Urinary bladder (tissue), 4 donors: ENCODE measurements at places on chromosomes 6 and 20. TPM values are rescaled to one million over a fixed set of nuclear protein-coding genes. Genes with fewer than 3 reads are reported as not detected.
A peak's percentile ranks its signal among the peaks of the same experiment; 100 is the strongest.

- DNase-seq = no peak
Measured at GRCh38 chr6:114955363-114955762, 612.5 kb upstream of the HS3ST5 start.

DNA sequence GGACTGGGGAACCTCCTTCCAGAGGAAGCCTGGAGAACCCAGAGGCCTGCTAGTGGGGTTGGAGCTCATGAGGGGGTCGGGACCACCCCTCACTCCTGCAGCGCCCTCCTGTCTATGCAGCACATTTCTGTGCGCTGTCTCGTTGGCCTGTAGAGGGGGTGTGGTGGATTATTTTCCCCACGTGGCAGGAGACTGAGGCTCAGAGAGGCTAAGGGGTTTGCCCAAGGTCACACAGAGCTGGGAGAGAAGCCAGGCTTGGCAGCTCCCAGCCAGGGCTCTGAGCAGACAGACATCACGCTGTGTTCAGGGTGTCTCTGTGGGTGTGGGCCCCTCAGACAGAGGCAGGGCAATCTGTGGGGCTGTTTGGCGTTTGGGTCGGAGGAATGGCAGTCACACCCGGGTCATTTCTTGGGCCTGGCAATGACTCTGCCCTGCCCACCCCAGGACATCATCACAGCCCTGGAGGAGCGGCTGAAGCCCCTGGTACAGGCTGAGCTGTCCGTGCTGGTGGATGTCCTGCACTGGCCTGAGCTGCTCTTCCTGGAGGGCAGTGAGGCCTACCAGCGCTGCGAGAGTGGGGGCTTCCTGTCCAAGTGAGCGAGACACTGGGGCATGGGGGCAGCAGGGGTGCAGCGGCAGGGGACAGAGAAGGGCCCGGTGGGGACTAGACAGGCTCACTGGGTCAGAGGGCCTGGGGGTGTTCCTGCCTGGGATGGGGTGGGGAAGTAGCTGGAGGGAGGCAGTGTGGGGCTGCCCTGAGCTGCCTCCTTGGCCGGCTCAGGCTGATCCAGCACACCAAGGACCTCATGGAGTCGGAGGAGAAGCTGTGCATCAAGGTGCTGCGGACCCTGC is 27.7 kb downstream of the UQCC2 start:
- no peak for DNase-seq

DNA sequence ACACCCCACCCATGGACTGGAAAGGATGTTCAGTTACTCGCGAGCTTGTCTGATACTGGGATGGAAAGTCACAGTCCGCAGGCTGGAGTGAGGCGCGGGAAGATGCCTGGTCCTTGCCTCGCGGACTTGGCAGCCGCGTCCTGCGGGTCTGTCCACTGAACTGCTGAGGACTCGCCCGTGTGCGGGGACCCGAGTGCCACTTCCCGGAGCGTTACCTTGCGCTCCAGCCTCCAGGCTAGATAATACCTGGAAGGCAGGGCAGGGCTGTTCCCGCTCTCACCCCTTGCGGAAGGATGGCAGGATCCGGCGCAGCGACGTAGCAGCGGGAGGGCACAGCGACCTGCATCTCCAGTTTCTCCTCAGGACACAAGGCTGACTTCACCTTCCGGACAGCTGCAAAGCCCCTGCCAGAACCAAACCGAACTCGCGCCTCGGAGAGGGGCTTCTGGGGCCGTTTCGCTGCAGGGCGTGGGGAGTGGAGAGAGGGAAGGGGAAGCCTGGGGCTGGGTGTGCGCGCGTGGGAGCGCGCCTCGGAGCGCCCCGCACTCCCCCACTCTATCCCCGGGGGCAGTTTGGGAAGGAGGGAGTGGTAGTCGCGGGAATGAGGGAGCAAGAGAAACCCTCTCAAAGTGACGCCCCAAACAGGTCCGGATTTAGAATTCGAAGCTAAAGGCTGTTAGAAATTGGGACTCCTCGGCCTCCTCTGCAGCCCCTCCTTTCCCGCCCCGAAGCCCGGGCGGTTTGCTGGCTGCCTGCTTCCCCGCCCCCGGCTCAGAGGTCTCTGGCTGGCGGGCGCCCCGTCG is at the start of gene KCNQ5:
TSS of gene KCNQ5 (plus strand) at position 774 of the 803 bp plus-strand sequence.
- DNase-seq = no peak

DNA sequence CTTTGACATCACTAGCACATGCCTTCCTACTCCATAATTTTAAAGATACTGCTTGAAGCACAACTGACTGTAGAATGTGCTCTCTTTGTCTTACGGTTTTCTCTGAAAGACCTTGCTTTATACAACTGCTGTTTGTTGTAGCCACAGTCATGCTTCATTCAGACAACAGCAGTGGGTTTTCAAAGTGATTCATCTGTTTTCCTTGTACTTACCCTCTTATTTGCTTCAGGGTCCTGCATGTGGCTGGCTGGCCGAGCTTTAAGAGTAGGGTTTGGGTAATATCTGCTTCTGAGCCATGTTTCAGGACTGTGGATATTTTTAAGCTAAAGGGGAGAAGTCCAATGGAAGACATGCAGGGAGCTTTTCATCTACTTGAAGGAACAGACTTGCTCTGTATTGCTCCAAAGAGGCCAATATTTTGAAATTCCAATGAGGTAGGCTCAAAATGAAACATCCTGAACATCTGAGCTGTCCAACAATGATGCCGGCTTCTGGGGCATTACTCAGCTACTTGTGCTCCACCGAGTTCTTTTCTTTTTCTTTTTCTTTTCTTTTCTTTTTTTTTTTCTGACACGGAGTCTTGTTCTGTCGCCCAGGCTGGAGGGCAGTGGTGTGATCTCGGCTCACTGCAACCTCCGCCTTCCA is 160.2 kb upstream of the SGK1 start:
- no peak for DNase-seq

DNA sequence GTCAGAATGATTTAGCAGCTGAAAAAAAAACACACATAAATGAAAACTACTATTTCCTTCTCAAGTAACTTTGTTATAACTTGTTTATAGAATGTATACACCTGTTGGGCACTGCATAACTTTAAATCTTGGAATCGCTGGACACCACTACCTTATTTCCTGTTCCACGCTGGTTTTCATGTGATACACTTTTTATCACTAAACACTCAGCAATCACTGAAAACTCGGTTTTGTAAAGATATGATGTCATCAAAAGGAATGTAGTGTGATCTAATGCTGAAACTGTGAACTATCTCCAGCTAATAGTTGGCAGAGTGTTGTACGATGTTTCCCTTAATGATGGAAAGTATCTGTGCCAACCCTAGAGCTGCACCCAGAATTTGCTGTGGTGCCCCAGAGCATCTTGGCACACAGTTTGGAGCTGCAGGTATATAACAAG is 127.9 kb downstream of the BACH2 start:
- peak; percentile 50 for DNase-seq

DNA sequence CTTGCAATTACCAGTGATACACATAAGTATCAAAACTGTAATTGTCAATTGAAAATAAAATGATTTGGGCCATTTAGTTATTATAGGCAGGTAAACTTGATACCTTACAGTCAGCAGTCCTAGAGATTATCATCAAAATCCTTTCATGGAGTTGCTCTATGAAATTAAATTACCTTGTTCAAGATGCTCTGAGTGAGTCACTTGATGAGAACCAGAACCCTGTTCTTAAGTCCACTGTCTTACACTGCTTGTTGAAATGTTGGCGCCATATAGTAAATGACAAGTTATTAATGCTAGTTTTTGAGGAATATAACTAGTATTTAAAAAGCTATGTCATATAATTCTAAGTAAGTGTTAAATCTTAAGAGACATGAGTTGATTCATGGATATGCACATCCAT is 37.2 kb upstream of the BAG2 start:
- DNase-seq = no peak

DNA sequence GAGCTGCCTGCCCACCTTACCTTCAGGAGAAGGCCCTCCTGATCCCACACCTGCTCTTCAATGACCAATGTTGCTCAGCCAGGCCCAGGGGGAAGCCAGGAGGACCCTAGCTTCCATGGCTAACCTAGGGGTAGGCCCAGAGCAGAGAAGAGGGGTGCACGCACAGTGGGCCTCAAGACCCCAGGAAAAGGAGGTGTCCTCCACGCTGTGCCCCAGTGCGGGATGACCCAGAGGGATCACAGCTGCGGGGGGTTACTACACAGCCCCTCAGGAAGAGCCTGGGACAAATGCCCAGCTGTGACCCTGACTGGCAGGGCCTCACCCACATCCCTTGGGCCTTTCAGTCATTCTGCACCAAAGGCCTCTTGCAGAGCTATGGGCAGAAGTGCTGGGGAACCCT is 31.6 kb upstream of the APMAP start:
- DNase-seq = no peak

DNA sequence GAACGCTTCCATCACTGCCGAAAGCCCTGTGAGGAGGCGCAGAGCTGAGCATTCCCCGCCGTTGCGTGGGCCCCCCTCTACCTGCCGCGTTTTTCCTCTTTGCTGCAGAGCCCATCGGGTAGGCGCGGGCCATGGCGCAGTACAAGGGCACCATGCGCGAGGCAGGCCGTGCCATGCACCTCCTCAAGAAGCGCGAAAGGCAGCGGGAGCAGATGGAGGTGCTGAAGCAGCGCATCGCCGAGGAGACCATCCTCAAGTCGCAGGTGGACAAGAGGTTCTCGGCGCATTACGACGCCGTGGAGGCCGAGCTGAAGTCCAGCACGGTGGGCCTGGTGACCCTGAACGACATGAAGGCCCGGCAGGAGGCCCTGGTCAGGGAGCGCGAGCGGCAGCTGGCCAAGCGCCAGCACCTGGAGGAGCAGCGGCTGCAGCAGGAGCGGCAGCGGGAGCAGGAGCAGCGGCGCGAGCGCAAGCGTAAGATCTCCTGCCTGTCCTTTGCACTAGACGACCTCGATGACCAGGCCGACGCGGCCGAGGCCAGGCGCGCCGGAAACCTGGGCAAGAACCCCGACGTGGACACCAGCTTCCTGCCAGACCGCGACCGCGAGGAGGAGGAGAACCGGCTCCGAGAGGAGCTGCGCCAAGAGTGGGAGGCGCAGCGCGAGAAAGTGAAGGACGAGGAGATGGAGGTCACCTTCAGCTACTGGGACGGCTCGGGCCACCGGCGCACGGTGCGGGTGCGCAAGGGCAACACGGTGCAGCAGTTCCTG is 693 bp downstream of the FAM50B start:
- no peak for DNase-seq

DNA sequence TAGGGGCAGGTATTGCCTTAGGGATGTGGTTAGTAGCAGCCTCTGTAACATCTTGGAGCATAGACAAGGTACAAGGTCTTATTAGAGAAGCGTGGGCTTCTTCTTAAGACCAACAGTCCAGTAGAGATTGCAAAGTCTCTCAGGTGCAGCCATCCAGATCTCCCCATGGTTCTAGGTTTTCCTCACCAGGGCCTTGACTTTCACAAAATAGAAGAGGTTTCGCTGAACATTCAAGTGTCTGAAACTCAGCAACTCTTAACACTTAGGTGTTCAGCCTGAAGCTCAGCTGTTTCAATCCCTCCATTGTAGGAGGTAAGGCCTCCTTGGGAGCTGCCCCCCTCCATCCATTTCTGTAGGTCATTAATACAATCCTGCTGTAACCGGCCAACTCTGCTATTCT is 44.4 kb downstream of the GOPC start:
- no peak for DNase-seq

- DNase-seq = no peak
Measured at GRCh38 chr20:44157061-44157460, 29.9 kb downstream of the JPH2 start.

GRCh38 chr6:118141211-118141610 is 234.1 kb downstream of the SLC35F1 start:
- no peak for DNase-seq

DNA sequence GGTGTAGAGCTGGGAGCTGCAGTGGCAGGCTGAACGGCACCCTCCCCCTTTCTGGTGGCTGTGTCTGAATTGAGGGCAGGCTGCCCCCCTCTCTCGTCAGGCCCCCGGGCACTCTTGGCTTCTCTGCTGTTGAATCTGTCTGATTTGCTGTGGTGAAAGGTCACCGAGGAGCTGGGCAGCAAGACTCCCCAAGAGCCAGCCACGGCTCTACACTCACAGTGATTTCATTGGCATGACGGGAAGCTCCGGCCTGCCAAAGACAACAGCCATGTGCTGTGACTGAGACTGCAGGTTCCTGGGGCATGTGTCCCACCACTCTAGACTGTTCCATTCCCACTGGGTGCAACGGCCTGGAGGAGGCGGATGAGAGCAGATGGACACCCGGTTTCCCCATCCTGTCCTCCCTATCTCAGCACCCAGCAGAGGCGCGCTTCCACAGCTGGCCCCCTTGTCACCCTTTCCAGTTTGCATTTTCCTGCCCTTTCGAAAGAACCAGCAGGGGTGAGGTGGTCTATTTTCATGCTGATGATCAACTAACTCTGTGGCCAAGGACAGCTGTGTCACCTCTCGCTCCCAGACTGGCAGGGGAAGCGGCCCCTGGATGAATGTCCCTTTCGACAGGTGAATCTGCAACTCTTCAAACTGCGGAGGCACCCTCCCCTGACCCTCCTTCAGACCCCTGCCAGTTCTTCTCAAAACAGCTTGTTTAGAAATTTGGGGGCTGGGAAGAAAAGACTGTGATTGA is 2.2 kb downstream of the APCDD1L start:
- no peak for DNase-seq

DNA sequence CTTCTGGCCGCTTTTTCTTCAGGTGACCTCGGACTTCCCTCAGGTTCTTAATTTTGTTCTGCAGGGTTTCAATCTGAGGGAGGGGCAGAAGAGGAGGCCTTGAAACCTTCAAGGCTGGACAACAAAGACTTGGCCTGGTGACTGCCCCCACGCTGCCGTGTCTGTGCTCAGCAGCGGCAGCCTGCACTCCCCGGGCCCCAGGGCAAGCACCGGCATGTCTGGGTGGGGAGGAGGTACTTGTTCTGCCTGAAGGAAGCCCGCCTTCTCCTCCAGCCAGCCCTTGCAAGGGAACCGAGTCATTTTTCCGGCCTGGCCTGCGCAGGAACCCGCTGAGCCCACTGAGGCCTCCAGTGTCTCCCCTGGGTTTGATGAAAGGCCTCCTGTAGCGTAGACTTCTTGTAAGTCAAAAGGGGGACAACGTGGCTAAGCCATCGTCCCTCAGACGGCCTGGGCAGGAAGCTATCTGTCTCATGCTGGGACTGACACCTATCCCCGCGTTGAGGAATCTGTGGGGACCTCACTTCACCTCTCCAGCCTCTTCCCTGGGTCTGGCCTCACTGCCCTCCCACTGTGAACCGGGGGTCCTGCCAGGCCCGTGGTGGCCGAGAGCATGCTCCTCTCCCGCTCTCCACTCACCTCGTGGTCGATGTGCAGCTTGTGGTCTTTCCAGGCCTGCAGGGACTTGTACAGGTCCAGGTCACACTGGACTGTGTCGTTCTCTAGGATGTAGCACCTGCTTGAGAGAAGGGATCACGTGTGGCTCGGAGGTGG is 119.9 kb downstream of the SULF2 start:
- DNase-seq = peak; percentile 37

DNA sequence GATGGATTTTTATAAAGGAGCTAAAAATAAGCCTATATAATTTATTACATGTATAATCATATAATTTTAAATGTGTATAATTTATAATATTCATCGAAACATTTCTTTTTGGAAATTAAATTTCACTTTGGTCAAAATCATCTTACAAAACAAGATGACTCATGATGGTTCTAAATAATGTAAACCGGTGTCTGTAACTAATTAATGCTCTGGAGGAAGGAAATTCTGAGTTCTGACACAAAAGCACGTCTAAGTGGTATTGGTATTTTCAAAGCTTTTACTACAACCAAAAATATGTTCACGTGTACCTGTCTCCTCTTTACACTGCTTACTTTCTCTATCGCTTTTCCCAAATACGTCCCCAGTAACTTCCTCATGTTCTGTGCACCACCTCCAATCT is 134.1 kb downstream of the MTHFD1L start:
- no peak for DNase-seq

Gene MKKS
- polyA plus RNA-seq = 19.8 TPM

Gene CCN6
- polyA plus RNA-seq = not detected

Gene PRR18
- polyA plus RNA-seq = not detected

Gene LY6G6C
- not detected for polyA plus RNA-seq

Gene FBXO9
- 88.3 TPM for polyA plus RNA-seq

Gene COQ3
- 10.8 TPM for polyA plus RNA-seq

Gene NMBR
- 0.15 TPM for polyA plus RNA-seq
